ENCODE measurements at places on chromosomes 1 and 21. TPM values are rescaled to one million over a fixed set of nuclear protein-coding genes. Genes with fewer than 3 reads are reported as not detected.

Gene PLPPR5
- 2.2 TPM for polyA plus RNA-seq

Gene OR2L2
- polyA plus RNA-seq, result 0.12 TPM

Gene CA6
- not detected for polyA plus RNA-seq

Gene PDE9A
- 37.3 TPM for polyA plus RNA-seq

Gene SHE
- 10.2 TPM for polyA plus RNA-seq

Gene LAMB3
- 1.4 TPM for polyA plus RNA-seq

Gene RBM11
- 2.9 TPM for polyA plus RNA-seq

Gene BSDC1
- 70.6 TPM for polyA plus RNA-seq

Gene LGALS8
- polyA plus RNA-seq, result 92.7 TPM

Gene NBPF10
- polyA plus RNA-seq, result 3.7 TPM
